Left colon (tissue), 2 donors: ENCODE measurements at places on chromosomes 3 and 15. TPM values are rescaled to one million over a fixed set of nuclear protein-coding genes. Genes with fewer than 3 reads are reported as not detected.

SLC6A1 gene
- 0.21 TPM for total RNA-seq

SNX22 gene
- 0.73 TPM for total RNA-seq

LEKR1 gene
- 2.1 TPM for total RNA-seq

HIGD2B gene
- not detected for total RNA-seq

DNA sequence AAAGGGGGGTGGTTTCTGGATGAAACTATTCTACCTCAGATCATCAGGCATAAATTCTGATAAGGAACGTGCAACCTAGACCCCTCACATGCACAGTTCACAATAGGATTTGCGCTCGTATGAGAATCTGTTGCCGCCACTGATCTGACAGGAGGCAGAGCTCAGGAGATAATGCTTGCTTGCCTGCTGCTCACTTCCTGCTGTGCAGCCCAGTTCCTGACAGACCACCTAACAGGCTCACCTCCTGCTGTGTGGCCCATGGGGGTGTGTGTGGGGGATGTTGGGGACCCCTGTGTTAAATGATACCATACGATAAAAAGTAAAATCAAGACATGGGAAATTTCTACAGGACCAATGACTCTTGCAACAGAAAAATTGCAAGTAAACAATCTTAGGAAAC is 24.0 kb downstream of the CP start:
- no peak for DNase-seq

DNA sequence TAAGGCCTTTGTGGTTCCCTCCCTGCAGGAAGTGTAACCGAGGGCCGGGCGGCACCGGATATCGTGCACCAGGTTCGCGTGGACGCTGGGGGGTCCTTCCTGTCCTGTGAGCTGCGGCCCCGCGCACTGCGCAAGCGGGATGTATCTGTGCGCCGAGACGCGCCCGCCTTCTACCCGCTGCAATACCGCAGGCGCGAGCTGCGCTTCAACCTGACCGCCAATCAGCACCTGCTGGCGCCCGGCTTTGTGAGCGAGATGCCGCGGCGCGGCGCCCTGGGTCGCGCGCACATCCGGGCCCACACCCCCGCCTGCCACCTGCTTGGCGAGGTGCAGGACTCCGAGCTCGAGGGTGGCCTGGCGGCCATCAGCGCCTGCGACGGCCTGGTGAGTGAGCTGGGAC is 35.9 kb downstream of the SAXO2 start:
- DNase-seq = peak; percentile 39

DNA sequence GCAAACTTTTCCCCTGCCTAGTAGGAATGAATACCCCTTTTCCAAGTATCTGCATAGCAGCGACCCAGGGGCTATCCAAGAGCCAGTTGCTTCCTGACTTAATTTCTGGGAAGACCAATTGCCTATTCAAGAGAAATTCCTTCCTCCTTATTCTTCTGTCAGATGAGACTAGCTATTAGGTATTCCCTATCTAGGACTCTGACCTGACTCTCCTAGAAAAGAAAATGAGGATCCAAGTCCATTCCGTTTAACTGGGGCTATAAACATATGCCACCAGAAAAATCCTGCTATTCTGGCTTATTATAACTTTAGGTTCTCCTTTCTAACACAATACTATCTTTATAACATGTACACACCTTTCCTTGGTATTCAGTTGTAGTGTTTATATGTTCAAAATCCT is 1.7 kb downstream of the HHLA2 start:
- DNase-seq = no peak

DNA sequence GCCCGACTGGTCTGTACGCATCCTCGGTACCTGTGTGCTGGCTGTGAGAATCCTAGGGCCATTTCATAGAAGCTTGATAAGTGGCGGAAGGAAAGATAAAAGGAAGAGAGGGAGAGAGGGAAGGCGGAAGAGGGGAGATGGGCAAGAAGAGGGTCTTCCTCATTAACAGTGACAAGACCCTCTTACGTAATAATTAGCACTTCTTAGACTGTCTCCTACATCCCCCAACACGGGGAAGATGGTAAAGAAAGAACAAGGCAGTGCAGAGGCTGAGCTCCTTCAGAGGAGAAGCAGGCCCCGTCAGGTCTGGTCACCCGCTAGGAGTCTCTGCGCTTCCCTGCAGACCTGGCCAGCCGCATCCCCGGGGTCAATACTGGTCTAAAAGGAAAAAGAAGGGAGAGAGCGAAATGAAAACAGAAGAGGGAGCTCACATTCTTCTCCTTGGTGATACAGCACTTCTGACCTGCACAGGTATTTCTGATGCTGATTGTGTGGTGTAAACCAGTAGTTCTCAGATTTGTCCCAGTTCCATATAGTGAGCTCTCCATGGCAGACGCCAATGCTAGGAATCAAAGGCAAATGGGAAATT is 19.0 kb upstream of the FAM240A start:
- DNase-seq = no peak

- no peak for DNase-seq
Measured at GRCh38 chr3:103787879-103788278, 1353.1 kb downstream of the ZPLD1 start.

GRCh38 chr3:191136347-191136746 is 62.7 kb upstream of the OSTN start:
- DNase-seq = no peak

DNA sequence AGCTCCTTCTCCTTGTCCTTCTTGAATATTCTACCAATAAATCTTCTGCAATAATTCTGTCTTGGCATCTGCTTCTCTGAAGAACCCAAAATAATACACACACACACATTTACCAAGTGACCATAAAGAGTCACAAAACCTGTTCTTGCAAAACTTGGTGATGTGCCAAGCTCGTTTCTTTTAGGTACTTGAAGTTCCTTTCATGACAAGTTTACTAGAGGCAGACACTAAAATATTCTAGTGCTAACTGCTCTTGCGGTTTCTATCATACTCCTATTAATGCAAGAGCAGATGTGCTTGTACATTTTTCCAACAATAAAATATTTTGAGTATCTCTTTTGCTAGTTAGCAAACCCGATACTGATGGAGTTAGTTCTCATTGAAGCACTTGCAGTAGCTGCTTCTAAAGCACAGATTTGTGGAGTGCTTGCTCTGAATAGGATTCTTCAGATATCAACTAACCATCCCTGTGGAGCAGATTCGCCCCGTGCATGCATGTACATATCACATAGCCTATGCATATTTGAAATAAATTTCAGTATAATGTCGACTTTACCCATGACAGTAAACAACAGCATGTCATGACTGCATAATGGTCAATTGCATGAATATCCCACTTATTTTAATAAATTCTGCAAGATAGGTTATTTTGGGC is 23.2 kb downstream of the HHLA2 start:
- DNase-seq = peak; percentile 28

DNA sequence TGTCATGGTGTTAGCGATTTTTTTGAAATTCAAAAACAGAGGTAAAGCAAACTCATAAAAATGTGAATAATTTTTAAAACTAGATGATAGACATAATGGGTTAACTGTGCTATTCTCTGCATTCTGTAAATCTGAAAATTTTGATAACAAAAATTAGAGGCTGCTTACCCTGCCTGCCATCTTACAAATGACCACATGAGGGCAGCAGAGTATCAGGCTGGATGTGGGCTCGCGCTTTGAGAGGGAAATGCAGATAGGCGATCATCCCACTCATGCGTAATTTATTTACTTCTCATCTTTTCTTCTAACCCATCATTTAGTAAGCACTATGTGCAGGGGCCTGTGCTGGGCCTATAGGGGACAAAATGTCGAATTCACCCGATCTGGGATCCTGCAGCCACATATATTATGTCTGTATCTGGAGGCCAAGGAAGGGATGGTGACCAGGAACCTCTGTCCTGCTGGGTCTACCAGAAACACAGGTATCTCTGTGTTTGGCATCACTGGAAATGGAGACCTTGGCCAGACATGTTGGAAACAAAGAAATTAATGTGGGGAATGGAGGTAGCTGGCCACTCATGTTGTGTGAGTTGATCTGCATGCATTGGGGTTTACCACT is 7.8 kb upstream of the RAD18 start:
- no peak for DNase-seq

DNA sequence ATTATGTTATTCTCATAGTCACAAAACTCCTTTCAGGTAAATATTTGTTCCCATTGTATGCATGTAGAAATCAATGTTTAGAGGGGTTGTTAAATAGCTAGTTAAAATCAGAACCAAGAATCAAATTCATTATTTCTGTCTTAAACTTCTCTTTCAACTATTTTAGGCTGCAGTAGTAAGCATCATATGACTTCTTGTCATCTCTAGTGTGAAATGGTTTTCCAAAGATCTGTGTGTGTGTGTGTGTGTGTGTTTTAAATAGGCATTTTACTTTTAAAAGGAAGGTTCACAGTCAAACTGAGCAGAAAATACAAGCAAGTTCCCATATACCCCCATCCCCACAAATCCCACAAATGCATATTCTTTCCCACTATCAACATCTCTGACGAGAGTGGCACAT is 506.5 kb downstream of the LPP start:
- no peak for DNase-seq

DNA sequence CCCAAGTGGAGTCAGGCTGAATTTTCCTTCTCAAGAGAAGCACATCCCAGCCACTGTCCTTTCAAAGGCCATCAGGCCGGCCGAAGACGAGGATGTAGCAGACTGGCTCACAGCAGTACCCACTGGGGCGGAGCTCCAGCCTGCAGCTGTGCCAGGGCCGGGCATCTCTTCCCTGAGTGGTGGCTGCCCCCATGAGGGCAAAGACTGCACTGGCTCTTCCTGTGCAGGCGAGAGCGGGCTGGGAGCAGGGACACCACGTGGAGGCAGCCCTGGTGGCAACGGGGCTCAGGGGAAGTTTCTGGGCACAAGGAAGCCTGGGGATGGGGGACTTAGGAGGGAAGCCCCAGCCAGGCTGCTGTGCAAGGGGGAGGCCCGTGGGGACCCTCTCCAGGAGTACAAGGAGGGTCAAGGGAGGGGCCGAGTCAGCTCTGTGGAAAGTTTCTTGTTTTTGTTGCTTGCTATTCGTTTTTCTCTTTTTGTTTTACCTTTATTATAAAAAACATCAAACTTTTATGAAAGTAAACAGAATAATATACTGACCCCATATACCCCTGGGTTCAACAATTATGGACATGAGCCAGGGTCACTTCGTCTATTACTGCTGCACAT is 66.1 kb downstream of the RPN1 start:
- DNase-seq = peak; percentile 79

DNA sequence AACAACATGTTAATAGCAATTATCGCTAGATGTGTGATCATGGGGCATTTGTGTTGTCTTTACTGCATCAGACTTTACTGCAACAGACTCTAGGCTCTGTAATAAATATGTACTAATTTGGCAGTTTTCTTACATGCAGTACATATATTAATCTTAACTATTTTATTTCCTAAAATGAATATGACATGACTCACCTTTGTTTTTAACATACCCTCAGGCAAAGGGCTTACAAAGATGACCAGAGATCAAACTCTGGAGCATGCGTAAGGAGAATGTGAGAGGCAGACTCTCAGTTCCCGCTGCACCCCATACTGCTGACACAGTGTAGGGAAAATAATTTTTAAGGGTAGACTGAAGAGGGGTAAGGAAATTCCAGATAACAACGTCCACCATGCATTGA is 7.2 kb upstream of the FAM174B start:
- no peak for DNase-seq

GRCh38 chr15:47964229-47964628 is 156.6 kb upstream of the SLC24A5 start:
- DNase-seq = no peak

- DNase-seq = no peak
Measured at GRCh38 chr3:55480911-55481743, 6.0 kb downstream of the WNT5A start.

DNA sequence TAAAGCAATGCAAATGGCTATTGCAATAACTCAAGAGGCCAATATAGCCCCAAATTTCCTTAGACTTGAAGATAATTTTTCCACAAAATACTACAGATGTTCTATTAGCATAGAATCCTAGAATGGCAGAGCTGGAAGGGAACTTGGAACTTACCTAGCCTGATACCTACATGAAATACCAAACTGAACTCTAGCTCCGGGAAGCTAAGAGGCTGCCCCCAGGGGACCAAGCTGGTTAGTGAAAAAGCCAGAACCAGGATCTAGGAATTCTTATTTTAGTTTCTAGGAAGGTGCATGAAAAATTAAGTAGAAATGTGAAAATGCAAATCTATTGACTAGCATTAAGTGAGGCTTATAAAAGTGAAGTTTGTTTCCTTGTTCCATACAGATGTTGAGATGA is 256.0 kb upstream of the CBLB start:
- DNase-seq = no peak

DNA sequence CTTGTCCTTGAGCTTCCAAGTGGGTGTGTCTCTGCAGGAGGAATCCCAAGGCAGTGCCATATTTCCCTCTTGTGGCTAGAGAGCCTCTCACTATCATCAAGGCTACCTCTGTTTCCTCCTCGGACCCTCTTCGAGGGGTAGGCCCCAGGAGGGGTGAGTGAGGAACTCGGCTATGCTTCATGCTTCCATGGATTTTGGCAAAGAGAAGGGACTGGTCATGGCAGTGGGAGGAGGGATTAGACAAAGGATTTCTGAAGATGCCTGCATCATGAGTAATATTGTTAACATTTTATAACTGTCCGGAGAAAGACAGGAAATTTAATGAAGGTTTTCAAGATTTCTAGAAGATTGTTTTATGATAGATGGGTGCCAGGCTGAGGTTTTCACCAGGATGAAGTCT is 241.5 kb downstream of the CLSTN2 start:
- no peak for DNase-seq

DNA sequence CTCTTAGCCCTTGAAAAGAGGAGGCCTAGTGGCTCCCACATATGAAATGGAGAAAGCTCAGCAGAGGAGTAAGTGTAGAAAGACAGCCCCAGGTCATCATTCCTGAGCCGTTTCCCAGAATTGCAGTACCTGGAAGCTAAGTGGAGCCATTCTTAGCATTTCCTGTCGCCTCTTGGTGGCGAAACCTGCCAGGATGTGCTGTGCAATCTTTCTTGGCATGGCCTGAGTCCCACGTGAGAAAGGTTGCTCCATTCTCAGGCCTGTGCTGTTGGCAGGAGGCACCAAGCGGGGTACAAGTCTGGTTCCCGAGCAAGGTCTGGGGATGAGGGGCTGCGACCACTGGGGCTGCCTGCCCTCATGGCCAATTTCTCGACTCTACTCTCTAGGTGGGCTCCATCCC is 207.2 kb upstream of the TPM1 start:
- no peak for DNase-seq

- DNase-seq = no peak
Measured at GRCh38 chr3:132623646-132624045, 26.6 kb downstream of the ACKR4 start.
